M059J (cell line): ENCODE measurements at places on chromosomes 6 and 20.
A peak's percentile ranks its signal among the peaks of the same experiment; 100 is the strongest.

DNA sequence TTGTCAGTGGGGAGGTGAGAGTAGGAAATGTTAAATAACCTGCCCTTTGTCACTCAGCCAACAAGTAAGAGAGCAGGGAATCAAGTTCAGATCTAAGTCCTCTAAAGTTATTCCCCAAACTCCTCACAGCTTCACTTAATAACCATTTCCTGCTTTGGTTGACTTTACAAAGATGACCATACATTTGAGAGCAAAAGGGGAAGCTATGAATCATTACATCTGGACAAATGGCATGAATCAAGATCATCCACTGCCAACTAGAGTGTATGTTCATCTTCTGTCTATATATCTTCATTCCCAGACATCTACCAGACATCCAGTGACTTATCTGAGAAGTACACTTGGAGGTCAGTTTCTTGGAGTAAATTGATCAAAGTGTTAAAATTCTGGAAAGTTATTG, 15.1 kb upstream of the HIVEP2 start:
- DNase-seq, result peak; percentile 66

GRCh38 chr6:4885341-4885933, 109.2 kb downstream of the CDYL start:
- DNase-seq, result no peak

- peak; percentile 48 for DNase-seq
Observed at GRCh38 chr6:69985180-69985579, 118.8 kb downstream of the COL19A1 start.

- DNase-seq, result no peak
Observed at GRCh38 chr6:136982928-136983327, 60.8 kb downstream of the SLC35D3 start.

GRCh38 chr6:25971187-25971821, 8.7 kb downstream of the TRIM38 start:
- peak; percentile 98 for DNase-seq

- DNase-seq, result no peak
Observed at GRCh38 chr6:155244434-155244833, 19.4 kb upstream of the CLDN20 start.

- DNase-seq, result peak; percentile 100
Observed at GRCh38 chr6:52284460-52285176, at the start of gene MCM3. Gene MCM3, minus strand, starts transcription at chr6:52284742. Its CDS starts 68 bp downstream, at chr6:52284674.

DNA sequence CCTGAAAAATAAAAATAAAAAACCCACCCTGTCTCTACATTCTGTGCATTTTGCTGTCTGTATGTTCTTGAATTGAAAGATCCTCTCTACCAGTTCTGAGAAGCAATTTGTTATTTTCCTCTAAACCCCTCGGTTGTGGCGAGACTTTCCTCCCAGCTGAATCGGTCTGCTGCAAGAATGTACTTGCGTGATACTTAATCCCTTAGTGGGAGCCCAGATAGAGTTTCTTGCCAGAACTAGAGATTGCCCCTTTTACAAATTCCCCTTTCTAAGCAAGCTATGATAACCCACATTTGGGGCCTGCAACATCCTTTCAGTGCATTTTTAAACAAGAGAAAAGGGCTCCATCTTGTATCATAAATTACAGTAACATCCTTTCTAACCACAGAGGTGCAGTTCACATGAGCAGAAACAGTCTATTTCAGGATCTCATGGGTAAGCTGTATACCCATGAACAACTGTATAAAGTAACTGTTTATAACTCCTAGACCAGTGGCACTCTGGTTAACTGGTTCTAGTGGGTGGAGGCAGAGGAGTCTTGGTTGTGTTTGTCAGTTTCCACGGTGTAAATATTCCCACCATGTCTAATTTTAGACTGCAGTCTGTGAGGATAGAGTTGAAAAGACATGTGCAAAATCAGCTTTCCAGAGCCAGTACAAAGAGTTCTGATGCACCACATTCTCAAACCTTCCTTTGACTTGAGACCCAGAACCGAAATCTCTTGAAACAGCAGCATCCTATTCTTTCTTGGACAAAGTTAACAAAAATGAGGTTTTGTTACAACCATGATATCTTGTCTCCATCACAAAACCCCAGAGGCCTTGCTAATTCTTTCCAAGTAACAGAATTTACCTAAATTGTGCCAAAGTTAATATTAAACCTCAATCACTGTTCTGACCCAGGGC, 113.1 kb upstream of the ZNF217 start:
- peak; percentile 53 for DNase-seq

GRCh38 chr6:142824426-142824825, 120.5 kb downstream of the HIVEP2 start:
- peak; percentile 60 for DNase-seq

DNA sequence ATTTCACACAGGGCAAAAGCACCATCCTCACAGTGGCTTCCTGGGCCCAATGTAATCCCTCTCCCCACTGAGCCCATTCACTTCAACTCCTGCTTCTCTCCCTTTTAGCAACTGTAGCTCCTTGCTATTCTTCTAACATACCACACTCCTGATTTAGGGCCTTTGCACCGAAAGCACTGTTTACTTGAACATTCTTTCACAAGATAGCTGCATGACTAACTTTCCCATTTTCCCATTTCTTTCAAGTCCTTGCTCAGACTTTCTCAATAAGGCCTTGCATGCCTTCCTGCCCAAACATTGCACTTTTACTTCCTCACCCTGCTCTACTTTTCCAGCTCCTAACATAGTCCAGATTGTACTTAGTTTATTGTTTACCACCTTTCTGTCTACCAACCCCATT, 73.0 kb downstream of the SHPRH start:
- peak; percentile 34 for DNase-seq

GRCh38 chr6:78749326-78749725, 118.0 kb upstream of the IRAK1BP1 start:
- DNase-seq, result peak; percentile 29

- no peak for DNase-seq
Observed at GRCh38 chr6:159256128-159256527, 86.9 kb downstream of the FNDC1 start.

GRCh38 chr6:54037277-54037779, 73.9 kb upstream of the MLIP start:
- DNase-seq, result no peak

DNA sequence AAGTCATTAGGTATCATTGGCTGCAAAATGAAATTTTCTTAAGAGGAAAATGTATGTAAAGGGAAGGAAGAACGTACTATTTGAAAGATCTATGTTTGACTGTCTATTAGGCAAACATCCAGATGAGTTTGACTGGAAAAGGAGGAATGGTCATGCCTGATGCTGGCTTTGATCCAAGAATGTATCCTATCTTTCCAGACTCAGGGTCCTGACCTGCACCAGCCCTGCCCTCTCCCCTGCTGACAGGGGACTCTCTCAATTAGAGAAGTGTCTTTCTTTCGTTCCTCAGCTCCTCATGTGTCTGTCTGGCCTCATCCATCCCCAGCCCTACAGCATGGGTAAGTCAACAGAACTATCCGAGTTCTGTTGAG, 21.9 kb upstream of the SH3BGRL2 start:
- DNase-seq, result no peak

GRCh38 chr6:30890646-30891449, 6.5 kb downstream of the DDR1 start:
- DNase-seq, result no peak

DNA sequence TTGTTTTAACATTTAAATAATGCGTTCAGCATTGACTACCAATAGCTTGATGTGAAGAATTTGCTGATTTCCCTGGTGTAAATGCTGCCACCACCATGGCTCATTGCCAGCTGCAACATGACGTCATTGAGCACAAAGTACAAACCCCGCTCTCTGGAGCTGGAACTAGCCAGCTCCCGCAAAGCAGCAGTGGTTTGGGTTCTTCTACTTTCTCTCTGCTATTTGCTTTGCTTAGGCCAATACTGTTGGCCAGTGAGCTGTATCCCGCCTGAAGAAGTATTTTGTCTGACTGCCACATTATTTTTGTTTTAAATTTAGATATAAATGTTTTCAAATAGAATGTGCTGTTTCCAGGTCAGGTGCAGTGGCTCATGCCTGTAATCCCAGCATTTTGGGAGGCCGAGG, 47.4 kb upstream of the KIF13A start:
- DNase-seq, result no peak

- DNase-seq, result no peak
Observed at GRCh38 chr20:4709261-4710105, 12.2 kb upstream of the PRND start.

DNA sequence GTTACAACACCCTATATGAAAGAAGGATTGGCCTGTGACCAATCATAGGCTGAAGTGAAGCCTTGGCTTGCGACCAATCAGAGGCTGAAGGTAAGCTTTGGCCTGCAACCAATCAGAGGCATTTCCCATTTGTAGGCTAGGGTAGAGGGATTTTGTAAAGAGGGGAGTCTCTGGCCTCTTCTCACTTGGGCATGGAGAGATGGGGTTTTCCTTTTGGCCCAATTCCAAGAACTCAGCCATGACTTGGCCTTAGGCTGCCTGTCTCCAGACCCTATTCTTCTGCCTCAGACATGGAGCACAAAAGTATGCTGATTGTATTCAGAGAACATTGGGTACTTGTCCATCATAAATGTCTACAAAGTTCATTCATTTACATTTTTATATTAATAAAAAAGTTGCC, 308.3 kb downstream of the UTRN start:
- no peak for DNase-seq

DNA sequence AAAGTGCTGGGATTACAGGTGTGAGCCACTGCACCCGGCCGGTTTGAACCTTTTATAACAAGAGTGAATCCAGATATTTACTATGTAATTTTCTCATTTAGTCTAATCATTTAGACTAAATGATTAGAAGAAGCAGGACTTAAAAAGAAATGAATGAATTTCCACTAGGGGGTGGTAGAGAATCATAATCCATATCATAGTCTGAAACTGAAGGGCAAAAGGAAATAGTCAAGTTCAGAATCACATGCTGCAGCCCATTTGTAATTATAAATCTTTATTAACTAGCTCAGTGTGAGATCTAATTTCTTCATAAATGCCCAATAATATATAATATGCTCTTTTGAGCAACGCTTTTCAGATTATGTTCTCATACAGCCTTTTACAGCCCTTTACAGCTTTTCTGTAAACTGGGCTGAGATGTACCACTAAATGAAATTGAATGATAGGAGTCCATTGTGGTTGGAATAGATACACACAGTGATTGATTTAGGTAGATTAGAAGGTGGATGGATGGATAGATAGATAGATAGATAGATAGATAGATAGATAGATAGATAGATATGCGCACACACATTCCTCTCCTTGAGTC, 31.8 kb downstream of the PSMB9 start:
- DNase-seq, result peak; percentile 82

DNA sequence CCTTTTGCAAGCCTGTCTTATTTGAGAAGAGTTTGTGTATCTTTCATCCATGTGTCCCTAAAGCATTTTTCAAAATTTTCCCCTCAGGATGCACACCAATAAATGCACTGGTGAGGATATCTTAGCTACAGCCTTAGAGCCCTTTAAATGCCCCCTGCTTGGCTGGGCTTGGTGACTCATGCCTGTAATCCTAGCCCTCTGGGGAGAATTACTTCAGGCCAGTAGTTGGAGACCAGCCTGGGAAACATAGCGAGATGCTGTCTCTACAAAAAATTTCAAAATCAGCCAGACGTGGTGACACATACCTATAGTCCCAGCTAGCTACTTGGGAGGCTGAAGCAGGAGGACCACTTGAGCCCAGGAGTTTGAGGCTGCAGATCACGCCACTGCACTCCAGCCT, 33.8 kb upstream of the PLCB4 start:
- peak; percentile 99 for DNase-seq

DNA sequence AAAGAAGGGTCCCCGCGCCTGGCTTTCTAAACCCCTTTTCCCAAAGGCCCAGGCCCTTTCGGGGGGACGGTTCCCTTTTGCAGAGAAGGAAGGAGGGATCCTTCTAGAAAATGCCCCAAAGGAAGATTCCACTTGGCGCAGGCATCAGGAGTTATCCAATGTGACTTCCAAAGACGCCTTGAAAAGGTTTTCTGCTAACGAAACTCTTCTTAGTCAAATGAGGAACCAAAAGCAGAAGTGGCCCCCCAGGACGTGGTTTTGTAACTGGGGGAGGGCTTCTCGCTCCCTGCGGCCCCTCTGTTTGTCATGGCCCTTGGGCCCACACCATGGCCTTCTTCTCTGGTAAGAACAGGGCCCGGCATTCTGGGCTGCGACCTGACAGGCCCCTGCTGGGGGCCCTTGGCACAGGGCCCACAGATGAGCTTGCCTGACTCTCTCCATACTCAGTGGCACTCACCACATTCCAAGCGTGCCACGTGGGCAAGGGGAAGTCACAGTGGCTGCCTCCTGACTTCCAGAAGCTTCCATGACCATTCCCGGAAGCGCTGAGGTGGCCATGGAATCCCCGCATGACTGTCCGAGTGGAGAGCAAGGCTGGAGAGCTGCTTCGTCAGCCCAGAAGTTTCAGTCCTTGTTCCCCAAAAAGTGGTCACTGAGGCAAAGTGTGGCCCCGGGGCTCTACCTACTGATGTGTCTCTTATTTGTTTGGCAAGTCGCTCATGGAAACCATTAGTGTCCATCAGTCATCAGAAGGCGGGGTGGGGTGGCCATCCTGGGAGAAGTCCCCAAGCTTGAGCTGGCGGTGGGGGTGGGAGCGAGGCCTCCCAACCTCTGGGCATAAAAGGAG, 834 bp upstream of the CTSZ start:
- DNase-seq, result no peak
